Osteoblast (primary cell): ENCODE measurements at places on chromosomes 2 and 18. TPM values are rescaled to one million over a fixed set of nuclear protein-coding genes. Genes with fewer than 3 reads are reported as not detected.

DNA sequence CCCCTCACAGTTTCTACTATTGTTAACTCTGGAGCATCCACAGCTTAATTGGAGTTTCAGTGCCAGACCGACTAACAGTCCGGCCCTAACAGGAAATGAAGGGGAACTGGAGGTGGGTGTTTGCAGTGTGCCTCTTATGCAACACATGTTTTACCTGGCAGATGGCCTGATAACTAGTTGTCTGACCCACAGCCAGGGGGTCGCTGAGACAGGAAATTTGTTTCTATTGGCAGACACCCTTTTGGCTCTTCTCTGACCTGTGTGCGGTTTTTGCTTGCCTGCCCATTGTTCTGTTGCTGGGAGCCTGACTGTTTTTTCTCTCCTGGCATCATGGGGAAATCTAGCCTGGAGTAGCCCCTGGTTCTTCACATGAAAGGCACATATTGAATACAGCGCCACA is 1329.8 kb downstream of the DSC3 start:
- H3K4me1 ChIP-seq, result no peaks in the 10 kb centered on the region
- no peak overlapping the region for H3K27ac ChIP-seq
- no peak for DNase-seq
- no peaks in the 10 kb centered on the region for H3K36me3 ChIP-seq
- no peaks in the 10 kb centered on the region for H3K27me3 ChIP-seq

Gene SRD5A2
- total RNA-seq, result not detected in 2 replicates

DNA sequence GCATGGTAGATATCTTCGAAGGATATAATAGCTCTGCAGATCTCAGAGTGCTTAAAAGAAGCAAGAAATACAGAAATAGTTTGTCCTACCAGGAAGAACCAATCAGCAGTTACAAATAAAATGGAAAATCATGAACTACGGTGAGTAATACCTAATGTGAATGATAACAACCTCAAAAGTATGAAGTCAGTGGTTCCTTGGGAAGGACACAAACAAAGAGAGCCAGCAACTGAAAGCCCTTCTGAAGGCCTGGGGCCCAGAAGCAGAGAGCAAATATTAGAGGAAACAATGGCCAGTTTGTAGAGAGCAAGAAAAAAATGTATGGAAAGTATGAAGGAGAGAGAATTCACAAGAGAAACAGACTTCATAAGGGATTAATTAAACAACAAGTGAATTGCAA is 226.8 kb upstream of the CHST9 start:
- no peak overlapping the region for H3K27ac ChIP-seq
- H3K27me3 ChIP-seq, result no peaks in the 10 kb centered on the region
- no peaks in the 10 kb centered on the region for H3K4me1 ChIP-seq
- H3K4me3 ChIP-seq, result no peak overlapping the region
- no peaks in the 10 kb centered on the region for H3K36me3 ChIP-seq
- peak; percentile 45 for DNase-seq

Gene LCT
- under 0.01 TPM in 2 replicates for total RNA-seq

- H3K27ac ChIP-seq, result no peak overlapping the region
- no peaks in the 10 kb centered on the region for H3K4me1 ChIP-seq
These were observed 385.0 kb downstream of the SOCS6 start for GRCh38 chr18:70673831-70674230.

Gene OTOS
- total RNA-seq, result not detected in 2 replicates

DNA sequence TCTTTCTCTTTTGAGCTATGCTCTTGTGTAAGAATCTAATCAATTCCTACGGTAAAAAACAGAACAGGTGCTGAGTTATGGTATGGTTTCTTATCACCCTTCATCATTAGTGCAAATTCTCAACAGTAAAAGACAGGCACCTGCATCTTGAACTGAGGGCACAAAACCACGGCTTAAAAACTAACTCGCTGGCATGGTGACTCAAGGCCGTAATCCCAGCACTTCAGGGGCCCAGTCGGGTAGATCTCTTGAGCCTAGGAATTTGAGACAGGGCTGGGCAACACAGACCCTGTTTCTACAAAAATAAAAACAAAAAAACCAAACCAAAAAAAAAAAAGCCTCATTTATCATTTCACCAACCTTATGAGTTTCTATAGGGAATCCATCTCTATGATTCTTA is 33.3 kb downstream of the THAP4 start:
- no peaks in the 10 kb centered on the region for H3K4me1 ChIP-seq
- no peak overlapping the region for H3K4me3 ChIP-seq
- DNase-seq, result no peak

DNA sequence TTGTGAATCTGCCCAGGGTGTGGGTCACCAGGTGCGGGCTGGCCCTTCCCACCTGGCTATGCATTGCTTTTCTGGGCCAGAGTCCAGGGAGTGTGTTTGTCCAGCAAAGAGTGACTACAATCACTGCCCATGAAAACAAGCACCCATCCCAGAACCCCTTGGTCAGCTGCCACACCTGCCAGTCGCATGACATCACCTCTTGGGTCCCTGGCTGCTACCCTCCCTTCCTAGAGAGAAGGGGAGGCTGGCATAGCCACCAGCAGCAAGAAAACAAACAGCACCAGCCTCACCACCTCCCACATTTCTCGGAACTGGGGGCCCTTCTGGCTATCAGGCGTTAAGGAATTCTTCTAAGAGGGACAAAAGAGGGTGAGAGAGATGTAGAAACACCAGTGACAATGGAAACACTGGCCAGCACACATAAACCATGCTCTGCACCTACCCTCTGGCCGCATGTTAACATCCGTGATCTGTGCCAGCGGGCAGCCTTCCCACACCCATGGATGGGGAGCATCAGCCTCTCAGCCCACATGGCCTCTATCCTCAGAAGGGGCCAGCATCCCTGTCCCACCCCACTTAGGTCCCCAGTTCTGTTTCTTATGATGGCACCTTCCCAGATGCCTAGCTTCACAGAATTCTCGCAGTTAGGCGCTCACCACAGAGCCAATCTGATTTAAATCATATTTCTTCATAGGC is 109.7 kb upstream of the GLI2 start:
- no peak overlapping the region for H3K27ac ChIP-seq
- H3K36me3 ChIP-seq, result no peaks in the 10 kb centered on the region
- no peaks in the 10 kb centered on the region for H3K27me3 ChIP-seq
- H3K4me3 ChIP-seq, result no peak overlapping the region
